ENCODE measurements at places on chromosomes 5 and 9.

- no peak for DNase-seq
Measured at GRCh38 chr5:157072508-157072907, 13.6 kb upstream of the HAVCR1 start.

- DNase-seq, result no peak
Measured at GRCh38 chr5:140227046-140227445, 52.1 kb downstream of the CYSTM1 start.

DNA sequence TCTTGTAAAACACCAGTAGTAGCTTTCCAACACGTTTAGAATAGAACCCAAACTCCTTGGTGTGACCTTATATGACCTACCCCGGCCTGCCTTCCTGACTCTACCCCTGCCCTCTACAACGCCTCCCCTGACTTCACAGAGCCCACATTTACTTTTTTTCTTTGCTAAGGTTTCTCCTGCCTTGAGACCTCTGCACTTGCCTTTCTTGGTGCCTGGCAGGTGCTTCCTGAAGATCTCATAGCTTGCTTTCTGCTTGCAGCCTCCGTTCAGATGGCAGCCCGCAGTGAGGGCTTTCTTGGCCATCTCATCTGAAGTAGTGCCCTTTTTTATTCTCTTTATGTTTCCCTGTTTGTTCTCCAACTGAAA, 24.3 kb downstream of the NUP214 start:
- DNase-seq, result no peak

DNA sequence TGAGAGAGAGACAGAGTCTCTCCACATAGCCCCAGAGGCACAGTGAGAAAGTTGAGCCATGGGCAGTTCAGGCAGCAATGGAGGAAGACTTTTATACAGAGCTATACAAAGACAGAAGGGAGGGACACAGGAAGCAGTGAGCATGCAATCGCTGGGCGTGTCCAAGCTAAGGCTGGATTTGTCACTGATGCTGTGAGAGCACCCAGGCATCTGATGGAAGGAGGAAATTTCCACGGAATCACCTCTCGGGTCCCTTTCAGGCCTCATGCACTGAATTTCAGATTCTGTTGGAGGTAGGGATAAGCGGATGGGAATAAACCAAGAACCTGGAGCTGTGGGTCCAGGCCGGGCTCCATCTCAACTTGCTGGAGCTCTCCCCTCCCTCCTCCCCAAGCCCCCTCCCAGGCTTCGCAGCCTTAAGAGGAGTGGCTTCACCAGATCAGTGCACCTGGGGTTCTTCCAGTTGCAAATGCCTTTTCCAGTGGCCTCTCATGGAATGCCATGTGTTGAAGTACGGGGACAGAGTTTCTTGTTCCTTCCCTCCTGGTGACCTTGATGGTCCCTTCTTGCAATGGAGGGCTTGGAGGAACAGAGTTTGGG, 114.8 kb upstream of the ALDH1B1 start:
- no peak for DNase-seq

DNA sequence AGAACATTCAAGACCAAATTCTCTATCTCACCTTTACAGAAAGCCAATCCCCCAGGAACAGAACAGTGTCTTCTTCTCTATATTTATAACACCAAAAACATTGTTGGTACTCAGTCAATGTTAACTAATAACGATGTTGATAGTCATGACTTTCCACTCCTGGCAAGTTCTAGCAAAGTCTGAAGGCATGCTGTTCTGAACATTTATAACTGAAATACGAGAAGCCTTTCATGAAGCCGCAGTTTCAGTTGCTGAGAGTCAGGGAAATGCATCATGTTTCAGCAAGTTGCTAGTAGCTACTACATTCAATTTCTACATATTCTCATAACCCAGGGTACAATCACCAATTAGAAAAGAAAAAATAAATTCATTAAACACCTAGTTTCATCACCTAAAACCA, 301.4 kb downstream of the PDE4D start:
- no peak for DNase-seq

GRCh38 chr9:123169926-123170325, 98.5 kb downstream of the STRBP start:
- no peak for DNase-seq

DNA sequence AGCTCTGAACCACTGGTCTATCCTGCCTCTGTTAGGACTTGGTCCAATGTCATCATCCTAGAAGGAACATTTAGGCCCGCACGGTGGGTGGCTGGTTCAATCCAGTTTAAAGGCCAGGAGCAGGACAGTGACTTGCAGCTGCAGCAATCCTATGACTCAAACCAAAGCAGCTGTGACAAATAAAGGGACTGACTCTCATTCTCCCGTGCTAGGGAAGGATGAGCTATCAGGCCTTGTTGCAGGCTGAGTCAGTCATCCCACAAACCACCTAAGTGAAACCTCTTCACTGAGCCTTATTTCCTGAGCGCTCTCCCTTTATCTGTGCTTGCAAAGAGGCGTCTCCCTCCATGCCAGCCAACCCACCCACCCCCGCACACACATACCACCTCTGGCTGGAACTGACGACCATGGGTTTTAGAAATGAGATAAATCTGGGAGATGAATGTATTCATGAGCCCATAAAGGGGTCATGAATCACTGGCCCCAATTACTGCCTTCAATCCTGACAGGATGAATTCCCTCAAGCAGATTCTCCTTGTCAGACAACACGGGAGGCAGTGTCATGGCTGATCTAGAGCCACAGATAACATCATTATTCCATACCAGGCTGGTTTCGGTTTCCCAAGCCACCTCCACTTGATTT, 93.4 kb downstream of the KCNIP1 start:
- DNase-seq, result no peak

DNA sequence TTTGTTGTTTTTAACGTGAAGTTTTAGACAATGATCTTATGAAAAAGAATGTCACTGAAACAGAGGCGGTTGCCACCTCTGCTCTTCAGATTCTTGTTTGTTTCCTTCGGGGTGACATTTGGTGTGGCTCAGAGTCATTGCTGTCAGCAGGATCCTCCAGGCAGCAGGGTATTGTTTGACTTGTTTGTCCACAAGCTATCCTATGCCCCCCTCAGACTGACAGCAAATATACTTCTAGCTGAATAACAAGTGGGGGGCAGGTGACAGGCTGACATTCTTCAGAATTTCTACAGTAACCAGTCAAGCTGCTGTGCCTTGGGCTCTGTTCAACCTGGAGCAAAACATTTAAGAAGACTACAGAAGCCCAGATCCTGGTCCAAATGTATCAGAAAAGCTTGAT, 383.3 kb downstream of the YTHDC2 start:
- DNase-seq, result no peak

GRCh38 chr5:67795781-67796477, 419.6 kb upstream of the PIK3R1 start:
- no peak for DNase-seq

DNA sequence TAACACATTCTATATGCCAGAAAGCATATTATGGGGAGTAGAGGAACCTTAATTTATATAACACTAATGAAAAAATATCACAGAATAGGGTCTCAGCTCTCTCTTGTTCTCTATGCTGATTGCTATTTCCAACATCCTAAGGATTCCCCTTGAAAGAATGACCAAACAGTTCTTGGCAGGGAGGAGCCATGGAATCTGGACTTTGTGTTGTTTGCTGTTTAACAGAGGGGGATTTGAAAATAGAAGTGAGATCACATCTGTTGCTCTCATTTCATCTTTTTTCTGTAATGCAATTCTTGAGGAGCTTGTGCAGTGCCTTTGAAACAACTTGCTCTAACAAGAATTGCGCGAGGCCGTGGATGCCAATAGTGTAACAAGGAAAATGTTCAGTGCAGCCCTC, 755.3 kb downstream of the TLE1 start:
- DNase-seq, result no peak

DNA sequence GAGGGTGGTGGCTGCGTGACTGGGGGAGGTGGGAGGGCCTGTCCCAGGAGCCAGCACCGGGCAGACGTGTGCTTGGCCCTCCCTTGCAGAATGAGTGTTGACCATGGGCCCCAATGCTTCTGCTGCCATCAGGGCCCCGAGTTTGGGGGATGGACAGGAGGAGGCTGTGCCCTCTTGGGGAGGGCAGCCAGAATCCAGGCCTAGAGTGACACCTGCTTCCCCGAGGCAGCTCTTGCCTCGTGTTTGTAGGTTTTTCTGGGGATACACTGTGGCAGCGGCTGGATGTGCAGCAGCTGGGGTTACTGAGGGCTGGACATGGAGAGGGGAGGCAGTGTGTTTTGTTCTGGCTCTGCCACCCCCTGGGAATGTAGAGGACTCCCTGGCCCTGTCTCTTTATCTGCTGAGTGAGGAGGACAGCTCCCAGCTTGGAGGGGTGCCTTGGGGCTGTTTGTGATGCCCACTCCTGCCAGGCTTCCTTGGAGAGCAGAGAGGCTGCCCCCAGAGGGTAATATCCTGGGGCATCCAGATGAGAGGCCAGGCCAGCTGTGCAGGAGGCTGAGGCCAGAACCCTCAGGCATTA, 22.7 kb downstream of the WNK2 start:
- DNase-seq, result no peak

DNA sequence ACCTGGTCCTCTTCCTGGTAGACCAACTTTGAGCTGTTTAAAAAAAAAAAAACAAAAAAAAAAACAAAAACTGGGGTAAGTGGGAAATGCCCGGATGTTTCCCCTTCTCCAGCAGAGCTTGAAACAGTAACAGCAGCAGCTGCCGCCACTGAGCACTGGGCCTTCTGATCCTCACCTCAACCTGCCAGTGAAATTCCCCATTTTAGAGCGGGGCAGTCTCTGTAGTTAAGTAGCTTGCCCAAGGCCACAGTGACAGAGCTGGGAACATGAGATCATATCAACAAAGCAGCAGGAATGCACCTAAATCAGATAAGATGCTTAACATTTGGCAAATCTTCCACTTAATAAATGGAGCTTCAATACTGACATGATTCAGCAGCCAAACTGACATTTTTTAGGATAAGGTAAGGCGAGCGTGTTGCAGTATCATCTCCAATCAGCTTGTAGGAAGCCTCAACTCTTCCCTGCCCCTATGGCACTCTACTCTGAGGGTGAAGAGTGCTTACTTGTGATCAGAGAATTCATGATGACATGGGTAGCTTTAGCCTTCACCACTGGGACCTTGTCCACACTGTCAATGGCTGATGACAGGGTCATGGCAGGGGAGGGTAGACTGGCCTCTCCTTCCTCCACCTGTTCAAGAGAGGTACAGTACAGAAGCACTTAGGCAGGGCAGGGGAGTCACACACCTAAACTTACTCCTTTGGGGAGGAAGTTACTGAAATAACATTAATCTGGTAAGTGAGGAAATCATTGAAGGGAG, 9.3 kb downstream of the KIAA1191 start:
- DNase-seq, result no peak

GRCh38 chr5:148827723-148828122, 1.3 kb downstream of the ADRB2 start:
- no peak for DNase-seq

DNA sequence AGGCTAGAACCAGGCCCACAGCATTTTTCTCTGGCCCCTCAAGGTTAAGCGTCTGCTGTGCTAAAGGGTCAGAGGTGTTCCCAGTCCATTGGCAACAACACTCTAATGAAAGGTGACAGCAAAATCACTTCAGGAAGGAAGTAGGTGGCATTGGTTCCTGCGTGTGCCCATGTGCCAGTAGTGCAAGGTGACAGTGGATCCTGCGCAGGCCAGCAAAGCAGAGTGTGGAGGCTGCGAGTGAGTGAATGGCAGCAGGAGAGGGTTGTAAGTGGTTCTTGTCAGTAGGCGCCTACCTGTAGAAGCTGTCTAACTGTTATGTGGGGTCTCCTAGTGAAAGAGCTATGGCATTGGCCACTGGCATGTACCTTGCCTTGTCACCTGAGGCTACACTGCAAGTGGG, 898.2 kb upstream of the TYRP1 start:
- DNase-seq, result no peak

GRCh38 chr5:93604644-93605515, 21.9 kb downstream of the NR2F1 start:
- no peak for DNase-seq

DNA sequence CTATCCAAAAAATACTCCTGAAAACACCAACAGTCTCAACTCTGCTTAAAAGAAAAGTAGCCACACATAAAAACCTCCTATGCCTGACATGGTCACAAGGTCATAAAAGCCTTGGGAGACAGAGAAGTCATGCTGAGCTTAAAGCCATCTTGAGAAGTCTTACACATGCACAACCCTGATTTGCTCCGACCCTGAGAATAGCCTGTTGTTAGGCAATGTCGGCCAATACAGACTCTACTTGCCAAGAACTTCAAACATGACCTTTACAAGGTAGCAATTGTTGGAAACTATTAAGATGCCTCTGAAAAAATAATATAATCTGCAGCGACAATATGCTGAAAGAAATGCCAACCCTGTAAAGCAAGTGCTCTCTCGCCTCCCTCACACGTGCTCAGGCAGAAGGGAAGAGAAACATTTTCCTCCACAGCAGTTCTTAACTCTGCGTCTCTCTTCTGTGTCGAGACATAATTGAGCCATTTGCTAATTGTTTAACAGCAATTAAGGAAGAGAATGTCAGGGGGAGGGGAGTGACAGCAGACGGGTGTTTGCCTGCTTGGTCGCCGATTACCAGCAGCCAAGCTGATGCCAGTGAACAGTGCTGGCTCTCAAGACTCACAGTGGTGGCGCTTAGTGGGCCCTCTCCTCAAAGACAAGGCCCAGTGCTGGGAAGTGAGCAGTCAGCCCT, 393.6 kb downstream of the SPOCK1 start:
- no peak for DNase-seq

DNA sequence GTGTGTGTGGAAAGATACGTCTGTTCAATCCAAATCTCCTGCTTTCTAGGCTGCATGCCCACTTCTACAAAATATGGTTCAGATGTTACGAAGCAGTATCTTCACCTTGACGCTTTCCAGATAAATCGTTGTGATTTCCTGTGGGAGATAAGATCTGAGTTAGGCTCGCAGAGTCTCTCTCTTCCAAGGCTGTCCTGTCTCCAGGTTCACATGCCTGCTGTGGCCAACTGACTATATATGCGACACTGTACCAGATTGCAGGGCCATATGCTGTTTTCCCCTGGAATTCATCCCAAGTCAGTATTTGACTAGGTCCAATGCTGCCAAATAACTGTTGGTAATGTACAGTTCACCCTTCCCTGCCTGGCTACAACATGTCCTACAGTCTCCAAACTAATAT, 47.9 kb downstream of the TMEM252 start:
- no peak for DNase-seq

- no peak for DNase-seq
Measured at GRCh38 chr9:35689542-35690293, at the start of gene TPM2. TPM2 (minus strand) TSS chr9:35689925; CDS start chr9:35689817, 108 bp downstream.

DNA sequence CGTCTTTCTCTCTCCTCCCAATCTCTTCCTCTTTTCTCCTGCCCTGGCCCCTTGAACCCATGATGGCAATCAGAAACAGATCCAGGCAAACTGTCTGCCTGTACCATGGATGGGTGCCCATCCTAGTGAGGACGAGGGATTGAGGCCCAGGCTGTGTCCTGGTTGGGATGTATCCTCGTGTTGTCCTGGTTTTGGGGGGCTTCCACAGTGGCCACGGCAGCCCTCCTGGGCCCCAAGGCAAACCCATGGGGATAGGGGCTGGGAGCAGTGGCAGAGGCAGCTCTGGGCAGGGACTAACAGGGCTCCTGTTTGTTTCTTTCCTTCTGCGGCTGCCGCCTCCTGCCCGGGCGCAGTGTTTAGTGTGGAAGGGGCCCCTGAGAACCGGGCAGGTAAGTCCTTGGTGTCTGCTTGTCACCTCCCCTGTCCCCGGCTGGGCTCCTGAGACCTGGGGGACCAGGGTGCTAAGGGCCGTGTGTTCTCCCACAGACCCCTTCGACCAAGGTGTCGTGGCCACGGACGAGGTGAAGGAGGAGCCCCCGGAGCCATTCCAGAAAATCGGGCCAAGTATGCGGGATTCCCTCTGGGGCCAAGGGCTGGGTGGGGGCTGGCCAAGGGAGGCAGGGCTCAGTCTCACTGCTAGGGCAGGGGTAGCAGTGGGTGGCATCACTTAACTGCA, 70.0 kb downstream of the AMBP start:
- DNase-seq, result no peak

Data from stimulated activated CD8-positive, alpha-beta memory T cell treated with anti-CD3 and anti-CD28 coated beads, Interleukin-4, amount 100 ng/mL, for 4 hours (primary cell).